ENCODE measurements at places on chromosomes 5 and 9. TPM values are rescaled to one million over a fixed set of nuclear protein-coding genes. Genes with fewer than 3 reads are reported as not detected.

The FOXD4L5 gene
- 0.11 TPM for total RNA-seq

DNA sequence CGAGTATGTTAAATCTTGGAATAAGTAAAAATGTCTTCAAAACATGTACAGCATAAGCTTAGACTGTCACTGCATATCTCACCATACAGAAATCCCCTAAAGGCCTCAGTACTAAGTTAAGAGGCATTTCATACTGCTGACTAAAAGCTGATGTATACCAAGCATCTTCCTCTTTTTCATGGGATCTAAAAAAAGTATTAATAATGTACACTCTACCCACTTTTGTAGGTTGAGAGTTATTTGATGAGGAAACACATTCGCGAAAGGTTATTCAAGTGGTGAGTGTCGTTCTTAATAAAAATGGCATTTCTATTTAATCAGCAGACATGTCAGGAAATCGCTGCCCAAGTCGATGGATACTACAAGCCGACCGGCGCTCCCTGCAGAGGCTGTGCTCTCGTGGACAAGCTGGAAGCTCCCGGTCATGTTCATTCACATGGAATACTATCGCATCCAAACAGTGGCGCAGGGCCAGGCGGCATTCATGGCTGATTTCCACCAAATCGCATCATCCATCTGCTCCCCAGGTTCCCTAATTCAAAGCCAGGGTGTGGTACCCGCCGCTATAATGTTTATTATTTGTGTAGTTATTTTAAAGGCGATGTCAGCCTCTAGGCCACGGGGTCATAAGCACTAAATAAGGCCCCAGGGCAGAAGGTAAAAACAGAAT, 724 bp downstream of the SGTB start:
- peak overlapping the region; percentile 78 for H3K27ac ChIP-seq
- H3K4me1 ChIP-seq, result peaks cover 3% of the 10 kb centered on the region
- peak; percentile 66 for DNase-seq
- H3K27me3 ChIP-seq, result no peaks in the 10 kb centered on the region

GRCh38 chr5:149559706-149560105, 8.5 kb upstream of the CSNK1A1 start:
- H3K27ac ChIP-seq, result no peak overlapping the region
- DNase-seq, result no peak
- no peaks in the 10 kb centered on the region for H3K36me3 ChIP-seq

The FAM193B gene
- total RNA-seq, result 47.8 TPM

- H3K27ac ChIP-seq, result no peak overlapping the region
- peaks cover 27% of the 10 kb centered on the region for H3K4me1 ChIP-seq
- no peak overlapping the region for H3K4me3 ChIP-seq
- DNase-seq, result peak; percentile 42
- H3K27me3 ChIP-seq, result peaks cover 3% of the 10 kb centered on the region
These were observed 4.3 kb upstream of the AHRR start for GRCh38 chr5:317086-317811.

DNA sequence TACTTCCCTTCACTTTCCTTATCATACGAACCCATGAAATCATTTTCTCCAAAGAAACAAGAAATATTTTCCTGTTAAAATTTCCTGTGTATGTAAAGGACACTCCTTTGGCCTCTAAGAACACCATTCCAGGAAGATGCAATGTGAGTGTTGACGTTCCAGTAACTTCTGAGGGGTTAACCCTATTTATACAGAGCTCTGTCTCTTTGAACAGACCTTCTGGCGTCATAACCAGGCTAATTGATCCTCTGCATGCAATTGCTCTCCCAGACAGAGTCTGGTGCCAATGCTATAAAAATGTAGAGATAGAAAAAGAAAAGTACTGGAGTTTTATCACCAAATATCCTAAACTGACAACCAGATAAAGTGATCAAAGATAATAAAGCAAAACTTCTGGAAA, 218.5 kb downstream of the TLE1 start:
- no peak for DNase-seq
- no peaks in the 10 kb centered on the region for H3K27me3 ChIP-seq
- no peaks in the 10 kb centered on the region for H3K36me3 ChIP-seq
- H3K27ac ChIP-seq, result no peak overlapping the region

The PRSS3 gene
- not detected for total RNA-seq

GRCh38 chr9:133375116-133375723, 640 bp downstream of the SURF4 start:
- H3K27ac ChIP-seq, result peak overlapping the region; percentile 92
- H3K27me3 ChIP-seq, result no peaks in the 10 kb centered on the region
- H3K36me3 ChIP-seq, result peaks cover 22% of the 10 kb centered on the region
- H3K4me3 ChIP-seq, result peak overlapping the region; percentile 83

GRCh38 chr5:35089334-35090314, 41.9 kb upstream of the AGXT2 start:
- no peaks in the 10 kb centered on the region for H3K27me3 ChIP-seq
- peak; percentile 44 for DNase-seq

DNA sequence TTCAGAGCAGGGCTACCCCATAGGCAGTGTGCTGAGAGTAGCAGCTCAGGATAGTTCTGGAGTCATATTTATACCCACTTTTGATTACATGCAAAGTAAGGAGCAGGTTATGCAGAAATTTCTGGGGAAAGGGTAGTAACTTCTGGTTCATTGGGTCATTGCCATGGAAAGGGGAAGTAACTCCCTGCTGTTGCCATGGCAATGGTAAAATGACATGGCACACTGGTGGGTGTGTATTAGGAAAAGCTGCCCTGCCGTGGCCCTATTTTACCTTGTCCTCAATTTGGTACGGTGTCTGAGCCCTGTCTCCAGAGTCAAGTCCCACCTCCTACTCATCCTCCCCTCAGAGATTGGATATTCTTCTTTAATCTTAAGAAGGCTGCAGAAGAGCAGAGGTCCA, 526.7 kb upstream of the TYRP1 start:
- DNase-seq, result no peak
- no peaks in the 10 kb centered on the region for H3K36me3 ChIP-seq
- H3K27me3 ChIP-seq, result no peaks in the 10 kb centered on the region
- no peaks in the 10 kb centered on the region for H3K4me1 ChIP-seq
- H3K27ac ChIP-seq, result no peak overlapping the region

- H3K27ac ChIP-seq, result no peak overlapping the region
- no peaks in the 10 kb centered on the region for H3K27me3 ChIP-seq
- H3K4me3 ChIP-seq, result no peak overlapping the region
- no peak for DNase-seq
- H3K4me1 ChIP-seq, result peaks cover 8% of the 10 kb centered on the region
These were observed 63.7 kb upstream of the PRR16 start for GRCh38 chr5:120400356-120400755.

DNA sequence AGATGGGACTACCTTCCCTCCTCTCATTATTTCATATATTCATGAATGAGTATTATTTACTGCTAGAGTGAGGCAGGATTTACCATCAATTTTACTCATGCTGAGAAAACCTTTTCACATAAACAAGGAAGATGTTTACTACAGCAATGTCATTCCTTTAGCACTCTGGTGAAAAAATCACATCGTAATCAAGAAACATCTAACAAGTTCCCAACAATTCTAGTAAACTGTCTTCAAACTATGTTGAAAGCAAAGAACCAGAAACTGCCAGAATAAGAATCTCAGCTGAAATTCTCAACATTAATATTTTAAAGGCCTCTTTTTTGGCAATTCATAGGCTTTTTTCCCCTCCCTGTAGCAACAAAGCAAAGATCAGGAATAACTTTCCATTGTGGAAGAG, 28.2 kb downstream of the AUH start:
- no peak overlapping the region for H3K4me3 ChIP-seq
- H3K36me3 ChIP-seq, result no peaks in the 10 kb centered on the region
- no peaks in the 10 kb centered on the region for H3K4me1 ChIP-seq
- DNase-seq, result no peak

GRCh38 chr9:98215271-98215670, 22.8 kb upstream of the CORO2A start:
- no peak overlapping the region for H3K27ac ChIP-seq
- no peak overlapping the region for H3K4me3 ChIP-seq
- no peaks in the 10 kb centered on the region for H3K27me3 ChIP-seq

DNA sequence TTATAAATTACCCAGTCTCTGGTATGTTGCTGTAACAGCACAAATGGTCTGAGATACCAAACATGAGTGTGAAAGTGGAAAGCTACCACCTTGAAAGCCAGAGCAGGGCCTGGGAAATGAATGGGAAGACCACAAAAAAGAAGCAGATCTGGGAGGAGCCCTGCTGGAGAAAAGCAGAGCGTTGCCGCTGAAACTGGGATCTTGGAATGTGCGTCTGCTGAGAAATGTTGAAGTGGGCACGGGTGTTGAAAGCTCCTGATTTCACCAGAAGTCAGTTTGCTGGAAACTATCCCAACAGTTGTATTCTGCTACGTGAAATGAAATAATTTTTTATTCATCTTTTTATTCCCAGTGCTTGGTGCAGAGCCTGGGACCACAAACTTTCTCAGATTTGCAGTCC, 40.0 kb downstream of the NUDT12 start:
- H3K4me1 ChIP-seq, result peaks cover 4% of the 10 kb centered on the region
- H3K27me3 ChIP-seq, result no peaks in the 10 kb centered on the region
- H3K27ac ChIP-seq, result no peak overlapping the region
- no peak for DNase-seq
- H3K36me3 ChIP-seq, result no peaks in the 10 kb centered on the region

DNA sequence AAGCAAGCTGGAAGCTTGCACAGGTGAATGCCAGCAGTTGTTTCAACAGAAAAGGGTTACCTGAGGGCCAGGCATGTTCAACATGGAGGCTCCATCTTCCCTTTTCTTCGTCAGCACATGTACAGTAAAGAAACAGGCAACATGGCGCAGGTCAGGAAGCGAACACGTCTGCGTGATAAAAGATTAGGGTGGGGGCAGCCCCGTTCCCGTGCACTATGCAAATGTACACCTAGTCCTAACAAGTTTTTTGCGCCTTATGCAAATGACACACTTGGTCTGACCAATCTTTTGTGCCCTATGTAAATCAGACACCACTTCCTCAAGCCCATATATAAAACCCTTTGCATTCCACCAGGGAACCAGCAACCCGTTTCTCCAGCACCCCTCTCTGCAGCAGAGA, 452.1 kb upstream of the PTPRD start:
- H3K4me1 ChIP-seq, result no peaks in the 10 kb centered on the region
- no peaks in the 10 kb centered on the region for H3K27me3 ChIP-seq
- no peaks in the 10 kb centered on the region for H3K36me3 ChIP-seq
- H3K4me3 ChIP-seq, result no peak overlapping the region
- DNase-seq, result no peak
